ENCODE measurements at places on chromosomes 3 and 15.

GRCh38 chr15:63626955-63627354 lies 29.8 kb downstream of the FBXL22 start:
- no peak for DNase-seq

DNA sequence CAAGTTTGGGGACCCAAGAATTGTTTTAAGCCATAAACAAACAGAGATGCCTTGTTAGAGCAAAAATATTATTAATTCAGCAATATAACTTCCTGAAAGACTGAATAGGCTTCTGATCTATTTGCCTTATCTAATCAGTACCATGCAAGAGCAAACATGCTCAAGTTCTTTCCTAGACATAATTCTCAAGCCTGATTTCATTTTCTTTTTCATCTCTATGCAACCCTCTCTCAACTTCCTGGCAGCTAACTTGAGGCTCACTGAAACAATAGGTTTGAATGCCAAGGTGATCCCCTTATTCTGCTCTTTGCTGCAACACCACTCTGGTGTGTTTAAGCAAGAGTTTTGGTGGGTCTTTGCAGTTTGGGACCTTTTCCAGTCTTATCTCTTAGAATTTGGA lies 230.9 kb upstream of the CD96 start:
- DNase-seq = no peak

DNA sequence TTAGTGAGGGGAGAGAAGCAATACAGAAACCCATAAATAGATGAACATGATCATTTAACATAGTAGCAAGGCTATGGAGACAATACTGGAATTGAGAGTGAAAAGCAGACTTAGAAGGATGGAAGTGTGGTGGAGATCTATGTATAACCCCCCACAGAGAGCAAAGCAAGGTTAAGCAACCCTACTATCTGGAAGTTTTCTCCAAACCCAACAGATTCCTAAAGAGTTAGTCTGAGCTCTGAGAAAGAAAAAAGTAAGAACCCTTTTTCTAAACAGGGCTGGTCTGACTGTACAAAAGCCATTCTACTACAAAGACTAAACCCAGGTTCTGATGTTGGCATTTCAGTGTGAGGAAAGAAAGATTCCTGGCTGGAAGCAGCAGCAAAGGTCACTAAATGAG lies 153.2 kb downstream of the WNT5A start:
- no peak for DNase-seq

DNA sequence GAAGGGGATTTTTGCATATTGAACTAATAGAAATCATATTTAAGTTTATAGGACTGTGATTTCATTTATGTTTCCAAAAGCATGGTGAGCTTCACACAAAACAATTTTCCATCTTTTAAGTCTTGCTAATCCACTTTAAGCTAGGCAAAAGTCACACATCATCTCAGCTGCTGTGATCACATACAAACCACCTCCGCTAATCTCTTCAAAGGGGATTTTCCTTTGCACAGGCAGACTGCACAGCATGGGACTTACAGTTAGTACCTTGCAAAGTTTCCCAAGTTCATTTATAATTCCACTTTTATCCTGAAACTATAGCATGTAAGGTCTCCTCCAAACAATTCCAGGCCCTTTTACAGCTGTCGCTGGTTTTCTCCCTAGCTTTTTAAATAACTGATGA lies 225.1 kb upstream of the CNTN3 start:
- no peak for DNase-seq

DNA sequence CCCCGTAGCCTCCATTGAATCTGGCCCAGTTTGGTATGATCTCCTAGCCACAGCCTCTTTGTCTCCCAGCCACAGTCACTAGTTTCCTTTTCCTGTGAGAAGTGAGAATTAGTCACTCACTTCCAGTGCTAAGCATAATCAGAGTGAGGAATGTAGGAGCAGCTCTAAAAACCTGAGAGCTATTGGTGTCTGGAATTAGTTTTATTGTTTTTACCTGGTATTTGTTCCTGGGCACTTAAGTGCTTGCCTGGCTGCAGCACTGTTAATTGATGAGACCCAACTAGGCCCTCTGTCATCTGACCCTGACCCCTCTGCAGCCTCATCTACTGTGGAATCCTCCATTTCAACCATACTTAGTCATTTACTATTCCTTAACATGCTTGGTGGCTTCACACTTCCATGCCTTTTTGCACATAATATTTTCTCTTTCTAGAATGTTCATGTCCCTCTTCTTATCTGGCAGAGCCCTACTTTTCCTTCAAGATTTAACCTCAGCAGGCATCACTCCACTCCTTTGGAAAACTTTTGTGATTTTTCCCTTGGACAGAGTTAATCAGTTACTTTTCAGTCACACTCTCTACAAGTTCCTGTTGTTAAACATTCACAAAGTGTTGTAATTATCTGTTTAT lies 48.8 kb downstream of the PDE8A start:
- DNase-seq = no peak

GRCh38 chr3:1632128-1632527 lies 466.5 kb upstream of the CNTN4 start:
- DNase-seq = no peak

DNA sequence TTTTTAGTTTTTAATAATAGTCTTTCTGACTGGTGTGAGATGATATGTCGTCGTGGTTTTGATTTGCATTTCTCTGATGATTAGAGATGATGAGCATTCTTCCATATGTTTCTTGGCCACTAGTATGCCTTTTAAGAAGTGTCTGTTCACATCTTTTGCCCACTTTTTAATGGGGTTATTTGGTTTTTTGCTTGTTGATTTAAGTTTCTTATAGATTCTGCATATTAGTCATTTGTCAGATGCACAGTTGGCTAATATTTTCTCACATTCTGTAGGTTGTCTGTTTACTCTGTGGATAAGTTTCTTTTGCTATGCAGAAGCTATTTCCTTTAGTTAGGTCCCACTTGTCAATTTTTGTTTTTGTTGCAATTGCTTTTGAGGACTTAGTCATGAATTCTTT lies 185.4 kb downstream of the SUCNR1 start:
- DNase-seq = no peak

DNA sequence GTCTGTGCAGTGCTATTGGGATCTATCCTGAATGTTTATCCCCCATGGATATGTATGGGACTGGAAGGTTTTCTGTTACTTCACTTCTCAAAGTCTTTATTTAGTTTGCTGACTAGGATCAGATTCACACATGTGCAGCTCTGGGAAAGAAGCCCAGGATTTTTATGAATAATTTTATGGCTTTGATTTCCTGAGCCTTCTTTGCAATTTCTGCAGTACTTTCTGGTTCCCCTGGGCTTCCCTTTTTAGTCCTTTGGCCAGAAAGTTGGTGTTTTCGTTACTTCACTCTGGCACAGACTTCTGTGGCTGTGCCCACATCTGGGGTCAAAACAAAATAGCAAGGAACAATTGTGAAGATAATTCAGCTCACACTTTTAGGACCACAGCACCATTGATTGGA lies 721.0 kb downstream of the OTOL1 start:
- no peak for DNase-seq

DNA sequence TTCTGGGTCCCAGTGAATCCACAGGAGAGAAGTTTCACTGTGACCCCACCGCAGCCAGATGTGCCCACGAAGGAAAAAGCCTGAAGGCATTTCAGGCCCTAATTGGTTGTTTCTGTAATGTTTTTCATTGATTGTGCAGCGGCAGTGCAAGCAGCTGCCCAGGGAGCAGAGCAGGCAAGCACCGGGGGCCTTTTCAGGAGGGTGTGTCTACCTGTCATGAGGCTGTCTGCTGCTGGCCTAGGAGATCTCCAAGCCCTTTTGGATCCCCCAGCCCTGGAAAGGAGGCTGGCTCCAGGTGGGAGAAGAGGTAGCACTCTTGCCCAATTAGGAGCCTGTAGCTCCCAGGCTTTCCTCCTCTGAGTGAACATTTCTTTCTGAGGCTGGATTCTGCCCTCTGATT lies 108.8 kb downstream of the EPHB1 start:
- DNase-seq = no peak

DNA sequence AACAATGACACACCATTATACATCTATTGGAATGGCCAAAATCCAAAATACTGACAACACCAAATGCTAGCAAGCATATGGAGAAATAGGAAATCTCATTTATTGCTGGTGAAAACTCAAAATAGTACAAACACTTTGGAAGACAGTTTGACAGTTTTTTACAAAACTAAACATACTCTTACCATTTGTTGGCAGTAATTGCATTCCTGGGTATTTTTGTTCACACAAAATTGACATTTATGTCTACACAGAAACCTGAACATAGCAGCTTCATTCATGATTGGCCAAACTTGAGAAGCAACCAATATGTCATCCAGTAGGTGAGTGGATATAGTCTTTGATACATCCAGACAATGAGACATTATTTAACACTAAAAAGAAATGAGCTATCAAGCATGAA lies 489.9 kb downstream of the PLOD2 start:
- DNase-seq = no peak

- no peak for DNase-seq
Observed at GRCh38 chr15:101387574-101387973, 92.5 kb upstream of the SNRPA1 start.

GRCh38 chr3:123783050-123783689 lies 101.0 kb downstream of the MYLK start:
- no peak for DNase-seq

GRCh38 chr3:77372634-77373346 lies 332.9 kb downstream of the ROBO2 start:
- no peak for DNase-seq

GRCh38 chr15:90248789-90249202 lies 560 bp upstream of the TTLL13 start:
- no peak for DNase-seq

DNA sequence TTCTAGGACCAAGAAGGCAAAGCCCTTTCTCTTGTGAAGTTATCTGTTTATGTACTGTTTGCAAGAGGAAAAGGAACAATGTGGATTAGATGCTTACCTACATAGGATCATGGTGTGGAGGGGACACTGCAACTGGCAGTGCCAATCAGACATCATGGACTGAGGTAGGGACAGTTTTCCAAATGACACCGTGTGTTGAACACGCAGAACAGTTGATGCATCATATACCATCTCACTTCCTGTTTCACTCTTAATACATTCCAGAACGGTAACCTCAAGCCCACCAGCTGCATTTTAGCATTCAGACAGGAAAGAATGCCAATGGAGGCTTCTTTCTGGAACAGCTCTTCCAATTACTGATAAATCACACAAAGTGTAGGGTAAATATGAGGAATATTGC lies 397.7 kb upstream of the LMCD1 start:
- no peak for DNase-seq

DNA sequence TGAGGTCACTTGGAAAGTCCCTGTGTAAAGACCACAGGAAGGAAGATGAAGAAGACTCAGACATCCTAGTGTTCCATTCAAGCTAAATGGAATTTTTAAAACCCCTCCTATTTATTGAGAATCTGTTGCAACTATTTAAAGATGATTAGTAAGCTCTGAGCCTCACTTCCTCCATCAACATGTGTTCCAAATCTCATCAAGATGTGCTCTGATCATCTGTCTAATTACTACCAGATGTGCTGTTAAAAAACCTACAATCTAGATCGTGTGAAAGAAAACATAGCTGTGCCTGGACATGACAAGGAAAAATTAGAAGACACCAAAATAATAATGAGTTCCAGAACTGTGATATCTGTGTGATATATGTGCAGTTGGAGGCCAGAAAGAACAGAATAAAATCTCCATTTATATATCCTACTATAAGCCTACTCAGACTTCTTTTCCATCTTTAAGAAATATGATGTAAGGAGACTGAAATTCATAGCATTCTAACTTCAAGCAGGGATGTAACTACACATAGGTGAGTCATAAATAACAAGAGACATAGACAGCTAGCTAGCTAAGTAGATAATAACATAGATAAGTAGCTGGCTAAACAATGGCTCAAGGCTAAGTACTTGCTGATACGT lies 7.8 kb downstream of the XPC start:
- DNase-seq = no peak

GRCh38 chr15:101062063-101062462 lies 142.9 kb downstream of the LRRK1 start:
- no peak for DNase-seq

DNA sequence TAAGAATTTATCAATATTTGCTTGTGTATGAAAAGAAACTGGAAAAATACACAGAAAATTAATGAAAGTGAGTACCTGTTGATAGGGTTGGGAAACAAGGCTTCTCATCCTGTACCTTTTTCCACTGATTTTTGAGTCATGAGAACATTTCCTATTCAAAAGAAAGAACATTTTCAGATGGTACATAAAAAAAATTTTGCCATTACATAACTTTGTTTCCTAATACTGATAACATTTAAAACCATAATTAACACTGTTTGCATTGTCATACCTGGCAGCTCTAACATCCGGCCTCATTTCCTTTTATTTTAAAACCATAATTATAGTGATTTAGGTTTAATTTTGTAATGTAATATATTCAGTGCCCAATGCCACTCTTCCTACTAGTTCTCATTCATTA lies 11.7 kb downstream of the NKTR start:
- DNase-seq = no peak

DNA sequence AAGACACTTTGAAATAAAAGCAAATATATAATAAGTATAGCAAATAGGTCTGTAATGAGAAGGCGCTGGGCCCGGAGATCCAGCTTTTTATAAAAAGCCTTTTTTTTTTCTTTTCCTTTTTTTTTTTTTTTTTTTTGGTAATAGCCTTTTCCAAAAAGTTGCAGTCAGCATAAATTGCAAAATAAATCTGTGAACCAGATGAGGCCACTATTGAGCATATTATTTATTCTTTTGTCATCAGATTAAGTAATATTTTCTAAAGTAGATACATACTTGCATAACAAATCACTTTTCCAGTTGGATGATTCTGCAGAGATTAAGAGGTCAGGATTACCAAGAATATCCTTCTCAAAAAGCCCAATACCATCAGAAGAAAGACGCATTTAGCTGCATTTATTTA lies 24.9 kb downstream of the FMN1 start:
- no peak for DNase-seq

GRCh38 chr15:79775821-79776220 lies 121.0 kb downstream of the MTHFS start:
- no peak for DNase-seq

GRCh38 chr15:98292442-98293240 lies 332.1 kb downstream of the ARRDC4 start:
- no peak for DNase-seq

DNA sequence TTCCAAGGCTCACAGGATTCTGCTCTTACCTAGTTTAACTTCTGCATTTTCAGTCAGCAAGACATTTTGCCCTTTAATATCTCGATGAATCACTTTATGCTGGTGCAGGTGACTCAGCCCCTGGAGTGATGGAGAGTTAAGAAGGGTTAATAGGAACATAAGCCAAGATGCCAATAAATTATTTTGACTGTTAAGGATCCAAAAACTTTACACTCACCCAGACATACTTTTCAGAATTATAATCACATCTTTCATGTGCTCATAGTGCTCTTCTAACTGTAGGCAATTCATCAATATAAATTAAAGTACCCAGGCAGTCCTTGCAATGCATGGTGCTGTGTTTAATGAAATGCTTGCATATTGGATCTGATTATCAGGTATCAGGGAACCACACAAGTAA lies 164.1 kb upstream of the SLC2A2 start:
- DNase-seq = no peak

GRCh38 chr3:111215481-111215880 lies 143.9 kb downstream of the NECTIN3 start:
- DNase-seq = no peak

DNA sequence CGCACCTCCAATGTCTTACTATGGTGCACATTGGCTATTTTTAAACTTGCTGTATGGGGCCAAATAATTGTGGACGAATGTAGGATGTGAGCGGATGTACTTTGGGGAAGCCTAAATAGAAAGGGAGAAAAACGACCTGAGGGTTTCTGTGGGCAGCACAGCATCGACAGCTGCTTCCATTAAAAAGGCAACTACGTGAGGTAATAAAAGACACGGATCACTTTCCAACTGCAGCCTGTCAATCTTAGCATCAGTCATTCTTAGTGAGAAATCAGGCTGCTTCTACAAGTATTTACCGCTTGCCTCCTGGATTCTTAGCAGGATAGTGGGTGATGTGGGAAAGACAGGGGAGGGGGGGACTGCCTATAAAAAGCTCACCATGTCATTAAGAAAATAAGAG lies 186.7 kb upstream of the SLC2A2 start:
- DNase-seq = no peak
